ENCODE measurements at places on chromosomes 3 and 15. TPM values are rescaled to one million over a fixed set of nuclear protein-coding genes. Genes with fewer than 3 reads are reported as not detected.

The CLSTN2 gene
- total RNA-seq: 0.58 TPM

The XCR1 gene
- total RNA-seq: not detected

The RTP3 gene
- total RNA-seq: not detected

The ROPN1B gene
- total RNA-seq: not detected

The GOLGA6L7 gene
- total RNA-seq: not detected

The TRH gene
- total RNA-seq: 0.85 TPM

The RBP2 gene
- not detected for total RNA-seq

The FBXW12 gene
- not detected for total RNA-seq

The GOLGA8T gene
- total RNA-seq: not detected

The ALDH1L1 gene
- total RNA-seq: 4.9 TPM

The MEGF11 gene
- not detected for total RNA-seq

The PARP15 gene
- total RNA-seq: not detected
